ENCODE measurements at places on chromosomes 12 and 14. TPM values are rescaled to one million over a fixed set of nuclear protein-coding genes. Genes with fewer than 3 reads are reported as not detected.

WNT1 gene
- total RNA-seq: not detected

KRT4 gene
- not detected for total RNA-seq

WSCD2 gene
- not detected for total RNA-seq

ERBB3 gene
- total RNA-seq: 0.11 TPM

ACSM4 gene
- not detected for total RNA-seq

- DNase-seq: no peak
Observed at GRCh38 chr12:126156806-126157574, 1091.8 kb downstream of the AACS start.

- DNase-seq: no peak
Observed at GRCh38 chr12:108670066-108670631, 36.5 kb upstream of the SELPLG start.

DNA sequence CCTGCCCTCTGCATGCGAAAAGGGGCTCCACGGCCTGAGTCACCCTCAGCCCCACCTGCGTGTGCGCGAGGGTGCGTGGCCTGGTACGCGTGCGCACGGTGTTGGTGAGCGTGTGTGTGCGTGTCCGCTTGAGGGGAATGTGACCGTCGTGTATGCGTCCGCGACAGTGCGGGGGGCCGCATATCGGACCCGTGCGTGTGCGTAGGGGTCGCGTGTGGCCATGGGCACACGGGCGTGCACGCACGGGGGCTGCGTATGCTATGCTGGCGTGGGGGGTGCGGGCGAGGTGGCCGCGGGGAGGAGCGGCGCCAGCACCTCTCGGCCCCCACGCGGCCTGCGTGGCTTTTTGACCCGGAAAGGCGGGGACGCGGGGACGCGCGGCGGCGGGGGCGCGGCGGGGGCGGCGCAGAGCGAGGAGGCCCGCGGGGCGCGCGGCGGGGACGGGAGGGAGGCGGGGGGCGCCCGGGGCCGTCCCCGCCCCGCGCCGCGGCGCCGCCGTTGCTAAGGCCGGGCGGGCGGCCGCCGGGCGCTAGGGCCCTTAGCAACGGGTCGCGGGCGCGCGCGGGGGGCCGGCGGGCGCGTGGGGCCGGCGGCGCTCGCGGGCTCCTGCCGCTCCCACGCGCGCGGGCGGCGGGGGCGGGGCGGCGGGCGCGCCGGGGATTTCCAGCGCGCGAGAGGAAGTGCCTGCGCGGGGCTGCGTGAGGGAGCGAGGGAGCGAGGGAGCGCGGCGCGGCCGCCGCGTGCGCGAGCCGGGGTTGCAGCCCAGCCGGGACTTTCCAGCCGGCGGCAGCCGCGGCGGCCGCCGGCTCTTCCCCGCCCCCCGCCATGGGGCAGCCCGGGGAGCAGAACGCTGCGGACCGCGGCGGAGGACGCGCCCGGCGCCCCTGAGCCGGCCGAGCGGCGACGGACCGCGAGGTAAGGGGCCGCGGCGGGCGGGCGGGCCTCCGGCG, at the start of gene TRAF3:
Gene TRAF3, plus strand, starts transcription at position 689 of the 950 bp plus-strand sequence. CDS start 92,753 bp downstream, outside the sequence.
- peak; percentile 33 for DNase-seq

- no peak for DNase-seq
Observed at GRCh38 chr12:118371321-118372282, 1.1 kb downstream of the TAOK3 start.

DNA sequence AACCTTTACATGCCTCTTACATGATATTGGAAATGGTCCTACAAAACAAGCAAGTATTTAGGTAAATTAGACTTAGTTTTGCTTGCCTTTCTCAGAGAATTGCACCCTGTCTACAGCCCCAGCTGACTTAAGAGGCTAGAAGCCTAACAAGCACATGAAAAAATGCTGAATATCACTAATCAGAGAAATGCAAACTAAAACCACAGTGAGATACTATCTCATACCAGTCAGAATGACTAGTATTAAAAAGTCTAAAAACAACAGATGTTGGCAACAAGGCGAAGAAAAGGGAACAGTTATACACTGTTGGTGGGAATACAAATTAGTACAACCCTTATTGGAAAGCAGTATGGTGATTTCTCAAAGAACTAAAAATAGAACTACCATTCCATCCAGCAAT, 103.8 kb downstream of the EGLN3 start:
- no peak for DNase-seq
